Muscle of back (tissue), 13 donors: ENCODE measurements at places on chromosomes 1 and 21. TPM values are rescaled to one million over a fixed set of nuclear protein-coding genes. Genes with fewer than 3 reads are reported as not detected.

The FUCA1 gene
- polyA plus RNA-seq: 14.1 TPM

The ANGPTL3 gene
- polyA plus RNA-seq: 0.08 TPM

The NUDT17 gene
- 17.9 TPM for polyA plus RNA-seq

The LMOD1 gene
- 34.4 TPM for polyA plus RNA-seq
